ENCODE measurements at places on chromosomes 1 and 21. TPM values are rescaled to one million over a fixed set of nuclear protein-coding genes. Genes with fewer than 3 reads are reported as not detected.

- H3K36me3 ChIP-seq = peaks cover 20% of the 10 kb centered on the region
- H3K27me3 ChIP-seq = no peaks in the 10 kb centered on the region
- no peak for DNase-seq
- H3K4me1 ChIP-seq = peaks cover 10% of the 10 kb centered on the region
- no peak overlapping the region for H3K4me3 ChIP-seq
Observed at GRCh38 chr1:179921981-179922872, 32.4 kb upstream of the CEP350 start.

- no peak for DNase-seq
- H3K4me3 ChIP-seq = no peak overlapping the region
Observed at GRCh38 chr1:197842646-197843045, 59.8 kb upstream of the C1orf53 start.

DNA sequence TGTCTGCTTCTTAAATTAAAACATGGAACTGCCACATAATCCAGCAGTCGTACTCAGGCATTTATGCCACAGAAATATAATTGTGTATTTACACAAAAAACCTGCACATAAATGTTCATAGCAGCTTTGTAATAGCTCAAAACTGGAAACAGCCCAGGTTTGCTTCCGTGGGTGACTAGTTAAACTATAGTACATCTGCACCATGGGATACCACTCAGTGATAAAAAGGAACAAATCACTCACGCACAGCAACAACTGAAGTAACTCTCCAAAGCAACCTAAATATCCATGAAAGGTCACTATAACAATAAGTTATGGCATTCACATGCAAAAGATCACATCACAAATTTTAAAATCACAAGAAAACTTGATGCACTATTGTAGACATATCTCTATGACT, 64.4 kb downstream of the KCNT2 start:
- no peaks in the 10 kb centered on the region for H3K36me3 ChIP-seq
- no peaks in the 10 kb centered on the region for H3K27me3 ChIP-seq
- DNase-seq = no peak
- H3K27ac ChIP-seq = no peak overlapping the region
- peaks cover 4% of the 10 kb centered on the region for H3K4me1 ChIP-seq

DNA sequence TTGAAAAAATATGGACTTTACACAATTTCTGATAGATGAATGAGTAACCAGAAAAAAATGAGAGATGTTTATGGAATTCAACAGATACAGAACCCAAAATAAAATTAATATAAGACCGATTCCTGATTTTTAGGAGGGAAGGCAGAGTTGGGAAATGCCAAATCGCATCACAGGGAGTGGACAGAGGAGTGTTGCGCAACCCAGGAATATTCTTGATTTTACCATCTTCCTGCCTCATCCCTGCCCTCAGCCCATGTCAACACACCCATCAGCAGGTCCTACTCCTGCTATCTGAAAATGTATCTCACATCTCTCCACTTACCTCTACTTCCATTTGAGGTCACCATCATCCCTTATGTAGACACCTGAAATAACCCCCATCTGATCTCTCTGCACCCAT, 221.0 kb downstream of the DSCAM start:
- H3K4me3 ChIP-seq = no peak overlapping the region
- no peaks in the 10 kb centered on the region for H3K36me3 ChIP-seq
- H3K4me1 ChIP-seq = no peaks in the 10 kb centered on the region
- H3K27me3 ChIP-seq = no peaks in the 10 kb centered on the region

- DNase-seq = no peak
- no peak overlapping the region for H3K27ac ChIP-seq
- H3K4me3 ChIP-seq = no peak overlapping the region
- H3K36me3 ChIP-seq = no peaks in the 10 kb centered on the region
Observed at GRCh38 chr1:54153535-54154439, 987 bp upstream of the CDCP2 start.

DNA sequence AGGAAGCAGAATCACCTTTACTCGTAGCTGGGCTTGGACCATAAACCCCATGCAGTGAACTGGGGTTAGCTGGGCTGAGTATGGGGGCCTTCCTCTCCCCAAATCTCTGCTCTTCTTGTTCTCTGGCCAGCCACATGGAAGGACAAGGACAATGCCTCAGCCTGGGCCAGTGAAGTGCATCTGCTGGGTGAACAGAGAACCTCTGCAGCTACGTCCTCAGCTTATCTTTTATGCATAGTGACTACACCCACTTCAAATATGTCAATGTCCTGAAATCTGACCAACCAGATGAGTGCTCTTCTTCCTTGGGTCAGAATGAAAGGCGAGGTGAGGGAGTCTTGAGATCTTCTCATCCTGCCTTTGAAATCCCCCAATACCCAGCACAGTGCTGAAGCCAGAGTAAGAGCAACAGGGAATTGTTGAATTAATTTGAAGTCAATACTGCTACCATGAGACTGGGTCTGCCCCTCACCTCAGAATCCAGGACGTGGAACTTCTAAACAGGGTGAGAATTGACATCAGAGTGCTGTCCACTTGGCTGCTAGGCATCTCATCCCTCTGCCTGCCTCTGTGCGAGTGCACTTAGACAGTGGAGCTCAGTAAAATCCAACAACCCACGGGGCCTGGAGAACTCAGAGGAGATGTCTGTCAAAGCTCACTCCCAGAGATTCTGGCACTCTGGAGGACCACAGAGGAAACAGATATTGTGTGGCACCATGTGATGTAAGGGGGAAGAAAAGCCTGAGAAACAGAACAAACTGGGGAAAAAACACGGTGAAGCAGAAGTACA, 99.0 kb downstream of the IER5 start:
- no peak overlapping the region for H3K27ac ChIP-seq
- DNase-seq = peak; percentile 45
- no peaks in the 10 kb centered on the region for H3K4me1 ChIP-seq
- H3K36me3 ChIP-seq = no peaks in the 10 kb centered on the region
- H3K27me3 ChIP-seq = peaks cover 62% of the 10 kb centered on the region

GRCh38 chr1:102733491-102734236, 374.7 kb downstream of the COL11A1 start:
- no peaks in the 10 kb centered on the region for H3K4me1 ChIP-seq
- H3K27me3 ChIP-seq = no peaks in the 10 kb centered on the region
- H3K27ac ChIP-seq = no peak overlapping the region
- no peak for DNase-seq

- peak overlapping the region; percentile 93 for H3K27ac ChIP-seq
- DNase-seq = no peak
- peaks cover 56% of the 10 kb centered on the region for H3K4me1 ChIP-seq
- no peaks in the 10 kb centered on the region for H3K27me3 ChIP-seq
- H3K4me3 ChIP-seq = peak overlapping the region; percentile 95
Observed at GRCh38 chr1:24745711-24746413, 615 bp downstream of the CLIC4 start.

Gene KCNE1
- total RNA-seq = 0.51 TPM

Gene S100A7A
- not detected for total RNA-seq

Gene MPZ
- total RNA-seq = 3.6 TPM

Gene HTR1D
- total RNA-seq = 0.92 TPM

Gene RCAN3
- total RNA-seq = 20.4 TPM

Gene SPATA17
- total RNA-seq = 7.2 TPM

Measured in type B pancreatic cell (in vitro differentiated cells).